ENCODE measurements at places on chromosomes 5 and 9. TPM values are rescaled to one million over a fixed set of nuclear protein-coding genes. Genes with fewer than 3 reads are reported as not detected.

DNA sequence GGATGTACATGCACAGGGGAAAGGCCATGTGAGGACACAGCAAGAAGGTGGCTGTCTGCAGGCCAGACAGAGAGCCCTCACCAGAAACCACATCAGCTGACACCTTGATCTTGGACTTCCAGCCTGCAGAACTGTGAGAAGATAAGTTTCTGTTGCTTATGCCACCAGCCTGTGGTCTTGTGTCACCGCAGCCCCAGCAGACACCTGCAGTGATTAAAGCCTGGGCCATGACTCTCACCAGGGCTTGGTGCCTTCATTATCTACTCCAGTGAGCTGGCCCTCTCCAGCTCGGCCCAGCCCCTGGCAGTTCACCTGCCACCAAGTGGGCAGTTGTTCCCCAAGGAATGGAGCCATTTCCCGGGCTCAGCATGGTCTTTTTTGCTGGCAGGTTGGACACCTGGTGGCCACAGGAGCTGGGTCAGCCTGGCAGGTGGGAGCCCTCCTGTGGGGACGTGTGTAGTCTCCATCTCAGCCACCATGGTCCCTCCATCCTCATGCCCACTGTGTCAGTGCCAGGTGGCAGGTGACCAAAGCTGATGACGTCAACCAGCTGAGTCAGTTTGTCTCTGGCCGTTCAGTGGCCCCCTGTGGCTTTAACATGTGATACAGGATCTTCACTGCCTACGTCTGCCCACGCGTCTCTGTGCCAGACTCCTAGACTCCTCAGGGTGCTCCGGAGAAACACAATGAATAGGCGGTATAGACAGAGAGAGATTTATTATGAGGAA is 99.9 kb upstream of the PPP1R26 start:
- DNase-seq, result no peak
- H3K4me1 ChIP-seq, result no peaks in the 10 kb centered on the region
- no peaks in the 10 kb centered on the region for H3K27me3 ChIP-seq
- no peak overlapping the region for H3K4me3 ChIP-seq

GRCh38 chr9:136656183-136656738 is 6.5 kb upstream of the EGFL7 start:
- peak overlapping the region; percentile 64 for H3K27ac ChIP-seq
- H3K4me1 ChIP-seq, result no peaks in the 10 kb centered on the region
- H3K27me3 ChIP-seq, result no peaks in the 10 kb centered on the region
- H3K36me3 ChIP-seq, result no peaks in the 10 kb centered on the region
- H3K4me3 ChIP-seq, result no peak overlapping the region
- DNase-seq, result no peak

- no peak overlapping the region for H3K4me3 ChIP-seq
- peak overlapping the region; percentile 41 for H3K27ac ChIP-seq
- no peaks in the 10 kb centered on the region for H3K27me3 ChIP-seq
- H3K36me3 ChIP-seq, result no peaks in the 10 kb centered on the region
- DNase-seq, result no peak
- H3K4me1 ChIP-seq, result peaks cover 8% of the 10 kb centered on the region
These were observed 117.4 kb downstream of the RGS3 start for GRCh38 chr9:113580954-113581311.

- no peaks in the 10 kb centered on the region for H3K27me3 ChIP-seq
- DNase-seq, result no peak
- no peak overlapping the region for H3K4me3 ChIP-seq
- H3K27ac ChIP-seq, result no peak overlapping the region
These were observed 271.6 kb downstream of the GABRB2 start for GRCh38 chr5:161274951-161275350.

- no peaks in the 10 kb centered on the region for H3K27me3 ChIP-seq
- H3K4me1 ChIP-seq, result no peaks in the 10 kb centered on the region
- H3K36me3 ChIP-seq, result no peaks in the 10 kb centered on the region
These were observed 37.2 kb downstream of the THBS4 start for GRCh38 chr5:80072103-80073073.

DNA sequence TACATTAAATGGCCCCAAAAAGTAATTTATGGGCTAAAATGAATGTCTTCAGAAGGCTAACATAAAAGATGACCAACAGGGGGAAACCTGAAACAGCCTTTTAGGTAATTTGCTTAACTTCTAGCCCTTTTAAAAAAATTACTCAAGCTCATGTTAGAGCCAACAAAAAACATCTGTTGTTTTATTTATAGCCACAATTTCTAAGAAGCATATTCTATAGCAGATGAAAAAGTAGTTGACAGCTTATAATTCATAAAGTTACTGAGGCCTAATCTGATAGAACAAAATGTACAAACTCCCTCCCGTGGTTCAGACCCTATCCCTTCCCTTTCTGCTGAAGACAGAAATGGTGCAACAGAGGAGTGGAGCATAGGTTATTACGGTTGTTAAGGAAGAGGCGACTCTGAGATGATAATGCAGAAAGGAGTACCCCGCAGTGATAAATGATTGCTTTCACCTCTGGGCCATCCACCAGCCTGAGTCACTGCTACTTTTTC is 46.1 kb downstream of the PIK3R1 start:
- peak overlapping the region; percentile 82 for H3K27ac ChIP-seq
- no peaks in the 10 kb centered on the region for H3K27me3 ChIP-seq
- H3K4me3 ChIP-seq, result no peak overlapping the region
- peaks cover 15% of the 10 kb centered on the region for H3K4me1 ChIP-seq
- H3K36me3 ChIP-seq, result no peaks in the 10 kb centered on the region

DNA sequence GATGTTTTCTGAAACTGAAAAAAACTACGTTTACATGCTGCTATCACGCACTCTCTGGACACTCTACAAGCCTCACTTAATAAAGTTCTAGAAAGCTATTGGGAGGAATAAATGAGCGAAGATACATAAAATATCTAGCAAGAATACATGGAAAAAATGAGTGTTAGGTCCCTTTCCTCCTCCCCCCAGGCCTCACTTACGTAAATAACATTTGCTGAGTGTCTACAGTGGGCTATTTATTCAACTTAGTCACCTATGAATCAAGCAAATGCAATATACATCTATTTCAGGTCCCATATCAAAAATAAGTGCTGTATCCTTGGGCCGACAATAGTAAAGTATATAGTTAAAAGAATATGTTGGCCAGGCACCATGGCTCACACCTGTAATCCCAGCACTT is 62.5 kb downstream of the FRMD3 start:
- no peak for DNase-seq
- H3K4me1 ChIP-seq, result no peaks in the 10 kb centered on the region
- H3K27me3 ChIP-seq, result no peaks in the 10 kb centered on the region
- no peak overlapping the region for H3K27ac ChIP-seq
- H3K4me3 ChIP-seq, result no peak overlapping the region

DNA sequence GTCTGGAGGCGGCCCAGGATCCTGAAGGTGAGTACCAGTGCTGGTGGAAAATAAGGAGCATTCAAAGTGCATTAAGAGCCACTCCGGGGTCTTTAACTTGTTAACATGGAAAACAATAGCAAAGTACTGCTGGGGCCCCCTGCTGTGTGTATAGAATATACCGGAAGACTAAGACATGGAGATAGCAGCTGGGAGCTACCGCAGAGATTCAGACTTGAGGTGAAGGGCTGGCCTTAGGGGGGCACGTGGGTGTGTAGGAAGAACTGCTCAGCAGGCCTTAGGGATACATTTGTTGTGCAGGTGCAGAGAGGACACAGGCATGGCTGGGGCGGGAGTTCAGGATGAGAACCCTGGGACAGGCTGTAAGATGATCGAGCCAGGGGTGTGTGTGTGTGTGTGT is 1.2 kb upstream of the DMRT1 start:
- no peaks in the 10 kb centered on the region for H3K36me3 ChIP-seq
- H3K4me1 ChIP-seq, result peaks cover 11% of the 10 kb centered on the region
- no peak overlapping the region for H3K27ac ChIP-seq
- no peak overlapping the region for H3K4me3 ChIP-seq
- H3K27me3 ChIP-seq, result peaks cover 34% of the 10 kb centered on the region

DNA sequence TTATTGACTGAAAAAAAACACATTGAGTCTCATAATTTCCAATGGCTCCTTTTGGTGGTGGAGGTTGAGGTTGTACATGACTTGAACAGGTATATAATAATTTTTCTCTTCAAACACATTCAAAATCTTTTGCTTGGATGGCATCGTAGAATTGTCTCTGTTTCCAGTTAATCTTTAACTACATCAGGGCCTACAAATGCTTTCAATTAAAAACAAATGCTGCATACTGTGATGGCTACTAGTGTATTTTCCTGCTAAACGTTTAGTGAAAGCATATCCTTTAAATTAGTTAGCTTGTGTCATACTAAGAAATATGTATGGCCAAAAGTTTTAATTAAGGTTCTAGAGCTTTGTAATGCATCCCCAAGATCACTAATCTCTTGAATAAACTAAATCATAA is 313.8 kb downstream of the SLF1 start:
- H3K36me3 ChIP-seq, result no peaks in the 10 kb centered on the region
- no peak overlapping the region for H3K4me3 ChIP-seq
- no peak overlapping the region for H3K27ac ChIP-seq
- DNase-seq, result no peak

DNA sequence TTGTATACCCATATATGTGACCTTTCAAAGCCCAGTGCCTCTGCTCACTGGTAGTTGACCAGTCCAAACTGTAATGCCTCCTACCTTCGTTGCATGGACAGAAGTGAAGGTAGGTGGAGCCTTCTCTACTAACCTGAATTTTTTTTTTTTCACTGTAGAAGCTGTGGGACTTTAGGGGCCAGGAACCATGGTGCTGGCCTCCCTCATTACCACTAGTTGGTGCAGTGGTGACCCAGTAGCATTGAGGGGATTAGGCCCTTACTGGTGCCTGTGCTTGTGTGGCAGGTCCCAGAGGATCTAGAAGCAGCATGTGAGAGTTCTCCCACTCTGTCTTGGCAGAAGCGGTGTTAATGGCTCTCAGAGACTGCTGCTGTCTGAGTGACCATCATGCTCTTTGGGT is 2.3 kb downstream of the RALGPS1 start:
- H3K27ac ChIP-seq, result no peak overlapping the region
- no peak overlapping the region for H3K4me3 ChIP-seq
- H3K36me3 ChIP-seq, result no peaks in the 10 kb centered on the region
- DNase-seq, result no peak
- H3K4me1 ChIP-seq, result peaks cover 5% of the 10 kb centered on the region

DNA sequence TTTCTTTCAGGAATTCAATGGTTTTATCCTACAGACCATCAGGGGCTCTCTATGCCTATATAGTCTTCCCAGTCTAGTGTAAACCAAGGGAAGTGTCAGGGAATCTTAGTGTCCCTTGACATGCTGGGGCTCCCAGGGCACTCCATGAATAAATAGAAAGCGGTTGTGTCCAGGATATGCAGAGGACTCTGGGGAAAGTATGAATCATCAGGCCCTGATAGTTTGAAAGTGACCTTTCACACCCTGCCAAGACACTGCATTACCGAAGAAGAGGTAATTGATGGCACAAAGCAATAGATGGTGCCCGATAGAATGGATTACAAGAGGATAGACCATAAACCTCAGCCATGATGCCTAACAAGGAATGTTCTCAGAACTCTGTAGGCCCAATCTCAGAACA is 163.3 kb upstream of the DAPK1 start:
- H3K27me3 ChIP-seq, result no peaks in the 10 kb centered on the region
- H3K4me3 ChIP-seq, result no peak overlapping the region
- no peaks in the 10 kb centered on the region for H3K36me3 ChIP-seq
- no peak overlapping the region for H3K27ac ChIP-seq
- no peak for DNase-seq

- H3K4me1 ChIP-seq, result no peaks in the 10 kb centered on the region
- H3K36me3 ChIP-seq, result no peaks in the 10 kb centered on the region
- peak overlapping the region; percentile 46 for H3K27ac ChIP-seq
- no peak overlapping the region for H3K4me3 ChIP-seq
- DNase-seq, result no peak
- no peaks in the 10 kb centered on the region for H3K27me3 ChIP-seq
These were observed 8.6 kb downstream of the TEK start for GRCh38 chr9:27117489-27118135.

- H3K27ac ChIP-seq, result no peak overlapping the region
- H3K4me1 ChIP-seq, result no peaks in the 10 kb centered on the region
- no peaks in the 10 kb centered on the region for H3K36me3 ChIP-seq
- no peak overlapping the region for H3K4me3 ChIP-seq
- no peaks in the 10 kb centered on the region for H3K27me3 ChIP-seq
These were observed 306.3 kb downstream of the FER start for GRCh38 chr5:109053995-109054417.

- no peaks in the 10 kb centered on the region for H3K27me3 ChIP-seq
- DNase-seq, result no peak
- H3K36me3 ChIP-seq, result no peaks in the 10 kb centered on the region
- H3K4me1 ChIP-seq, result no peaks in the 10 kb centered on the region
- no peak overlapping the region for H3K27ac ChIP-seq
These were observed 221.0 kb downstream of the ICE1 start for GRCh38 chr5:5643481-5643880.

- H3K27ac ChIP-seq, result no peak overlapping the region
- H3K36me3 ChIP-seq, result no peaks in the 10 kb centered on the region
- no peak overlapping the region for H3K4me3 ChIP-seq
- H3K27me3 ChIP-seq, result no peaks in the 10 kb centered on the region
These were observed 79.1 kb downstream of the UGCG start for GRCh38 chr9:111975709-111976108.

DNA sequence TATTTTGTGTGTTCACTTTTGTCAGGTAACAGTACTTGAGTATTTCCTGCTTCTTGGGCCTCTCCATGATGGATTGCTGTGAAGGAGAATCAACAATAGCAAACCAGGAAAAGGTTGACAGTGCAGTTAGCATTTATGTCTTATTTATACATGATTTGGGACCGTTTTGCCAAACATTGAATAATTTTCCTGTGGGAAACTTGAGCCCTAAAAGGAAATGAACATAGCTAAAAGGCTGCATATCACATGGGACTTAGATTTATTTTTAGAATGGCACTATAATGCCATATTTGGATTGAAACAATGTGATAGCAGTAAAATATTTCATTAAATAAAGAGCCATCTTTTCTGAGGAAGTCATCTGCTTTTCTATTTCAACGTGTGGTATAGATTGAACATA is 15.3 kb downstream of the GPR21 start:
- H3K27me3 ChIP-seq, result no peaks in the 10 kb centered on the region
- no peaks in the 10 kb centered on the region for H3K36me3 ChIP-seq
- no peak for DNase-seq
- peak overlapping the region; percentile 64 for H3K27ac ChIP-seq
- H3K4me1 ChIP-seq, result no peaks in the 10 kb centered on the region

GRCh38 chr5:158559066-158559465 is 540.6 kb downstream of the EBF1 start:
- no peak overlapping the region for H3K27ac ChIP-seq
- H3K36me3 ChIP-seq, result no peaks in the 10 kb centered on the region
- H3K27me3 ChIP-seq, result no peaks in the 10 kb centered on the region
- no peaks in the 10 kb centered on the region for H3K4me1 ChIP-seq
- H3K4me3 ChIP-seq, result no peak overlapping the region
- DNase-seq, result no peak

Gene CCNI2
- total RNA-seq, result not detected

Gene PRUNE2
- 65.6 TPM for total RNA-seq

Gene SH3GL2
- 7.0 TPM for total RNA-seq

Gene MYMK
- not detected for total RNA-seq

Gene ZFP37
- total RNA-seq, result 7.7 TPM

Gene PCDHAC1
- total RNA-seq, result under 0.01 TPM

Gene AQP3
- total RNA-seq, result 5.8 TPM

Gene ZNF462
- total RNA-seq, result 57.9 TPM

Gene VCAN
- total RNA-seq, result 53.0 TPM

Data from uterus (tissue), 4 donors.